ENCODE measurements at places on chromosomes 7 and 10.

- DNase-seq = peak; percentile 85
Measured at GRCh38 chr7:1169409-1170368, 9.7 kb upstream of the ZFAND2A start.

DNA sequence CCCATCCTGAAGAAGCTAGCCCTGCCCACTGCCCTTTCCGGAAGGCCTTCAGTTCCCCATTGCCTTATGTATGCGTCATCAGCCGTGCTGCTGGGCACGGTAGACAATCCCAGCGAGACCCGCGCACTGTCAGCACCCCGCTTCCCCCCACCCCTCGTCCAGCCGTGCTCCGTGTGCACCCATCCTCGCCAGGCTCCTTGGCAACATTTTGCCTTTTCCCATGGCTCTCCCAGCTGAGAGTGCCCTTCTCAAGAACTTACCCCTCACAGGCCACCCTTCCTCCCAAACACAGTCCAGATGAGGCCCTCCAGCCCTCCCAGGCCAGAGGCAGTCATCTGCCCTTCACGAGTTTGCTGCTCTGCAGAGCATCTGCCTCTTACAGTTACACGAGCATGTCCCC is 633.8 kb upstream of the FOXK1 start:
- DNase-seq = no peak

DNA sequence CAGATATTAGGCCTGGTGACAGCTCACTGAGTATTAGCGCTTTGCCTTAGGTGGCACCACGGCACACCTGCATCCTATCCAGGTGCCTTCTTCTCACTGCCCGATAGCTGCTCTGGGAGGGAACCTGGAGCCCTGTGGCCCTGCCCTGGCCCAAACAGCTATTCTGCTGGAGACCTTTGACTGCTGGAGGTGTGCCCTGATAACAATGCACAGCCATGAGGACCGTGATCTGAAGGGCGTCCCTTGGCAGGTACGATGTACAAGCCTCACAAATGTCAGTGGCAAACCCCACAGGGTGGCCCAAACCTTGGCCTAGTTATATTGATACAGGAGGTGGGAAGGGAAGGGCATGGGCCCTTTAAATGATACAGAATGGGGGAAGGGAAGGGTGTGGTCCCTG is 259.5 kb downstream of the GRID1 start:
- DNase-seq = no peak

DNA sequence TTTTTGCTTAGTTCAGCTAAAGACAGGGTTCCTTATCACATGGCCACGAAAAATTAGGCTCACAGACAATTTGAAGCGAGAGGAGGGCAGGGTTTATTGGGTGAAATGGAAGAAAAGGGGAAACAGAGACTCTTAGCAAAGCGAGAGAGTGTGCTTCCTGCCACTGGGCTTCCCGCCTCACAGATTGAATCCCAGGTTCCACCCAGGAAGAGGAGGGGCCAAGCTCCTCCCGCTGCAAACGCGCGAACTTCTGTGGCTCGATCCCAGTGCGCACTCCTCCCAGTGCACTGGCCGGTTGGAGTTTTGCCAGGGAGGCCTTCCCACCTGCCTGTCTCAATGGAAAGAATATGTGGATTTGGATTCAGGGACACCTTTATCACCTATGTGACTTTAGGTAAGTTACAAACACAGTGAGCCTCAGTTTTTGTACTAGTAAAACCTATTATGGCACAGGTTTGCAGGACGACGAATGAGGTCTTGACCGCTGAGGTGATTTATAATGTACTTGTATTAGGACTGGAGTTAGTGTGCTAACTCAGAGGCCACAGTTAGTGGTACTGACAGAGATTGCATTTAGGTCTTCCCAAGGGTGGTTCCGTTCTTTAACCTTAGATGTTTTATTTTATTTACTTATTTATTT is 48.5 kb upstream of the SP8 start:
- no peak for DNase-seq

GRCh38 chr10:13792006-13792405 is 205.2 kb downstream of the PRPF18 start:
- no peak for DNase-seq

GRCh38 chr10:77428691-77429395 is 208.8 kb downstream of the KCNMA1 start:
- DNase-seq = no peak

- DNase-seq = no peak
Measured at GRCh38 chr10:59839576-59839975, 66.8 kb downstream of the CCDC6 start.

- no peak for DNase-seq
Measured at GRCh38 chr7:95619921-95620320, 23.6 kb upstream of the PDK4 start.

DNA sequence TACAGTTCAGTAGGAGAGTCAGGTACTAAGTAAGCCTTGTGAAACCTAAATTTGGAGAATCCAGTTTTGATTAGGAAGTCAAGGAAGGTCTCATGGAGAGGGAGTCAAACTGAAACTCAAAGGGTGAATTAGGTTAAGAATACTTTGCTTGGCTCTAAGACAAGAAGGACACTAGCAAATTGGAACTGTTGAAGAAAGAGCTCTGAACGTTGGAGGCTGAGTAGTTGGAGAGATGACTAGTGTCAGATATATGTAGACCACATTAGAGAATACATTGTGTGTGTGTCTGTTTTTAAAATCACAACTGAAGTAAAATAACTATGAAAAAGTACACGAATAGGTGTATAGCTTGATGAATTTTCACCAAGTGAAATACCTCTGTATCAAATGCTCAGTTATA is 6.3 kb downstream of the VPS26A start:
- DNase-seq = no peak

GRCh38 chr10:31315453-31315852 is 3.6 kb upstream of the ZEB1 start:
- no peak for DNase-seq

DNA sequence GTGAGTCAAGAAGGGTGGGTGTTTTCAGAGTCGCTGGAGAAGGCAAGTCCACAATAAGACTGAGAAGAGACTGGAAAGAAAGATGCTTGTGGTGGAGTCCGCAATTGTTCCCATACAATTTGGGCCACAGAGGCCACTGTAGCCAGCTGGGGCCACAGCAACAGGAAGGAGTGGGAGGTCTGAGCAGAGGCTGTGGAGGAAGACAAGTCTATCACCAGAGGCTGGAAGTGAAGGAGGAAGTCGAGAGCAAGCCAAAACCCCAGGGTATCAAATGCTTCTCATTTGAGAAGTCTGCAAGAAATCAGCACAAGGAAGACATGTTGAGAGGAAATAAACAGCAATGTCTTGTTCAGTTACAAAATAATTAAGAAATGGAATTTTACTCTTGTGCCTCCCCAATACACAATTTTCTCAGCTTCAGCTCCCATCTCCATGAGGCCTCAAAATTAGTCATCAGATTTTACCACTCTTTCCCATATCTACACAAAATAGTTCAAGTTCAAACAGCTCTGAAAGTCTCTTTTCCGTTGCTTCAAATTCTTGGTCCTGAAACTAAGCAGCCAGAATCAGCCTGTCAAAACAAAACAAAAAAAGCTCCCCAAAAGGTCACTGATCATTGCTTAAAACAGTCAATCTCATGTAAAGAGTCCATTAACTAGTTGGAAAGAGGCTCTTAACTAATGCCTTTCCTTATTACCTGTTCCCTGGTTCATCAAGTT is 31.6 kb downstream of the SLC16A12 start:
- DNase-seq = no peak

DNA sequence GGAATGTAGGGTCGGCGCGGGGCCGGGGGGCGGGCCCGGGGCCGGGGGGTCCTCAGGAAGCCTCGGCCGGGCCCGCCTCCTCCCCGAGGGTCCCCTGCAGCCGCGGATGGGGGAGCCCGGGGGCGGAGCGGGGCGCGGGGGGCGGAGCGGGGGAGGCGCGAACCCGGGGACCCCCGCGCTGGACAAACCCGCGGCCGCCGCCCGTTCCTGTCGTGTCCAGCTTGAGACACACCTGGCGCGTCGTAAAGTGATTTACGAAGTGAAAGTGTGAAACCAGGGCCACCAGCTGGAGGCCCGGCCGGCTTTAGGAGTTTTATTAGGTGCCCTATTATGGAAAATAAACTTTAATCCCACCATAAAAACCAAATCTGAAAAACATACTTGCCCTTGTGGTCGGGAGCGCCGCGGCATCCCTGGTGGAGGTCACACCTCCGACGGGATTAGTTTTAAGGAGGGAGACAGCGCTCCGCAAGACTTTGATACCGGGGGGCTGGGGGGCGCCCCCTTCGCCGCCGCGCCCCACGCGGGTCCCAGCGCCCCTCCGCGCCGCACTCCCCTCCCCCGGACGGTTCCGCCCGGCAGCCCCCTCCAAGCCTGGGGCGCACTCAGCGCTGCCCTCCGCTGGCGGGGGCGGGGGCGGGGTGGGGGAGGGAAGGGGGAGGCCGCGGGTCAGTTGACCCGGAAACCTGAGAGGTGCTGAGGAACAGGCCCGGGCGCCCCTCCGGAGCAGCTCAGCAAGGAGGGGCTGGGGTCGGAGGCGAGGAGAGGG is 10.3 kb downstream of the MNX1 start:
- no peak for DNase-seq

DNA sequence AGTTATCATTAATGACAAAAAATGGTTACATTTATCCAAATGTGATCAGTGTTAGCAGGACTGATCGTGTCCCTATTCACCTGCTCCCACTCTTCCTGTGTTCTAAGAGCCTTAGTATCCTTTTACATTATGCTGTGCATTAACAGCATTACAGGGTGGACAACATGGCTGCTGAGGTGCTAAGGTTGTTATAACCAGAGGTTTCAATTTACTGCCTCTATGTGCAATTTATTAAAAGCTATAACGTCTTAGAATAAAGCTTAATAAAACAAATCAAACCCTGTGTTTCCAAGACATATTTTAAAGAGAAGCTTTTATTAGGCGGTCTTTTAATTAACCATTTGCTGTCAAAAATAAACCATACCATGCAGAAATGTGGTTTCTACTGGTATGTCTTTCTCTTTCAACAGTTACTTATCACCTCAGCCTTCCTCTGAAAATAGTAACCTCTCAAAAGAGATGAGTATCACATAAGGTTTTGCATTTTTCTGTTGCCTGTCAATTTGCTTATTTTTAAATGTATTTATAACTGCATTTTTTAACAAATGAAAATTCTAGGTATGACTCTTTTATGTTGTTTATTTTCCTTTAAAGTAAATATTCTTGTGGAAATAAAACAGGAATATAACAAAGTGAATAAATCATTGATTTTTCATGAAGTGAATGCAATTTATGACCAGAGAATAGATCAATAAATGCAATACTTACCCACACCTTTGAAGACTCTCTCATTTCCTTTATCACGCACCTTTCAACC is 849.8 kb upstream of the SORCS1 start:
- DNase-seq = no peak

DNA sequence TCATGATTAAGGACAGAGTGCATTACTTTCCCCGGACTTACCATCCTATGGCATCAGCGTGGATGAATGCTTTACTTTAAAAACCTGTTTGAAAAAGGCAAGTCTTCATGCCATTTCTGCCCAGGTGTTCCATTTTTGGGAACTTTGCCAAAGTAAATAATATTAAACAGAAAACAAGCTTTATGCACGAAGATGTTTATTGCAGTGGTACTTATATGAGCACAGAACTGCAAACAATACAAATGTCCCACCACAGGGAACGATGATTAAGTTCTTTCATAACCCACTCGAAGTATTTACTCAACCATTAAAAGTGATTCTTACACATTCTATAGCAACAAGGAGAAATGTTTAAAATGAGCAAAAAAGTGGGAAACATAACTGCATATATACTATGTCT is 109.7 kb upstream of the GDF10 start:
- DNase-seq = no peak

GRCh38 chr7:2003931-2004812 is 228.6 kb downstream of the MAD1L1 start:
- no peak for DNase-seq

DNA sequence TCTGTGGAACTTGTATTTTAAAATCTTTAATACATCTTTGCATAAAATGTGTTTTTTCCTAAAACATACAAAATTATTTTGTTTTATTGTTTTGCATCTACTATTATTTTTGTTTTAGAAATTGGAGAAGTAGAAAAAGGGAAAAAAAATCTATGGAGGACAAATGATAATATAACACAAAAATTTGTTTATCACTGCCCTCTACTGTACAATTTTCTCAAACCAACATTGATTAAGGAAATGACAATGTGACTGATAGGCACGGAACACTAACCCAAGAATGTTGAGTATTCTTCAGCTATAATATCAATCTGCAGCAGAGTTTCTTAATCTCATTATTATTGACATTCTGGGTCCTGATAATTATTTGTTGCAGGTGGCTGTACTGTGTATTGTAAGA is 9.5 kb upstream of the ING3 start:
- DNase-seq = no peak

DNA sequence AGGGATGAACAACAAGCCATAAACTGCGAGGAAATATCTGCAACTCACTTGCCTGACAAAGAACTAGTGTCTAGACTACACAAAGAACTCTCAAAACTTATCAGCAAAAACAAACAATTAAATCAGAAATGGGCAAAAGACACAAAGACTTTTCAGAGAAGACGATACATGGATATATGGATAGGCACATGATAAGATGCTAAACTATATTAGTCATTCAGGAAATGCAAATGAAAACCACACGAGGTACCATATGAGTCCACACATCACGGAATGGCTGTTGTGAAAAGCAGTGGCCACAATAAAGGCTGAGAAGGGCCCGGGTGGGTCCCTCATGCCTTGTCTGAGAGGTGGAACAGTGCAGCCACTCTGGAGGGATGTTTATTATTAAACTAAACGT is 267.8 kb downstream of the WDR37 start:
- DNase-seq = no peak

- DNase-seq = no peak
Measured at GRCh38 chr7:25839084-25839769, 312.8 kb upstream of the NFE2L3 start.

- DNase-seq = no peak
Measured at GRCh38 chr7:33714208-33714607, 191.1 kb upstream of the BMPER start.

DNA sequence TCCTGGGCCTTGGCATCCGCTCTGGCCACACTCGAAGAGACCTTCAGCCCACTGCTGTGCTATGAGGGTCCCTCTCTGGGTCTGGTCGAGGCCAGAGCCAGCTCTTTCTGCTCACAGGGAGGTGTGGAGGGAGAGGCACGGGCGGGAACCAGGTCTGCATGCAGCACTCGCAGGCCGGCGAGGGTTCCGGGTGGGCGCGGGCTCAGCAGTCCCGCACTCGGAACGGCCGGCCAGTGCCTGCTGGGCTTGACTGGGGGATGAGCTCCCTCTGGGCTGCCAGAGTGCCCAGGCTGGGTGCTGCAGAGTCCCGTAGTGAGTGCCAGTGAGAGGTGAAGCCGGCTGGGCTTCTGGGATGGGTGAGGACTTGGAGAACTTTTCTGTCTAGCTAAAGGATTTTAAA is 882.7 kb downstream of the XPNPEP1 start:
- no peak for DNase-seq

GRCh38 chr10:21495002-21495751 is 30.3 kb downstream of the SKIDA1 start:
- peak; percentile 18 for DNase-seq

- no peak for DNase-seq
Measured at GRCh38 chr7:92623544-92623943, 33.4 kb upstream of the FAM133B start.

- DNase-seq = peak; percentile 8
Measured at GRCh38 chr10:56624082-56624481, 263.0 kb upstream of the ZWINT start.

- no peak for DNase-seq
Measured at GRCh38 chr7:142327628-142328405, 70.0 kb upstream of the PRSS58 start.

All from GM06990 (cell line).